SJSA1 (cell line): ENCODE measurements at places on chromosomes 2 and 18. TPM values are rescaled to one million over a fixed set of nuclear protein-coding genes. Genes with fewer than 3 reads are reported as not detected.
A peak's percentile ranks its signal among the peaks of the same experiment; 100 is the strongest.

DNA sequence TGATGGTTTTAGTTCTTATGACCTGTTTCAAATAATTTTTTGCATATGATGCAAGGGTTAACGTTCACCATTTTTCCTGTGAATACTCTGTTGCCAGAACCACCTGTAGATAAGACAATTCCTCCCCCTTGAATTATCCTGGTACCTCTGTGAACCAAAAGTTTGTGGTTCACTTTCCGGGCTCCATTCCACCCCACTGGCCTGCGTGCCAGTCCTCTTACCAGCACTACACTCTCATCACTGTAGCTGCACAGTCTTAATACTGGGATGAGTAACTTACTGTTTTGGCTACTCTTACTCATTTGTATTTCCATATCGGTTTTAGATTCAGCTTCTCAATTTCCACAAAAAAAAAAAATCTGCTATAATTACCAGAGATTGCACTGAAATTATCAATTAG lies 34.4 kb downstream of the AFG3L2 start:
- DNase-seq, result no peak
- no peak overlapping the region for H3K4me3 ChIP-seq
- peaks cover 75% of the 10 kb centered on the region for H3K36me3 ChIP-seq

Gene CLASP1
- total RNA-seq, result 22.8 and 28.2 TPM in 2 replicates

Gene CHAC2
- total RNA-seq, result 19.2 and 19.8 TPM in 2 replicates

DNA sequence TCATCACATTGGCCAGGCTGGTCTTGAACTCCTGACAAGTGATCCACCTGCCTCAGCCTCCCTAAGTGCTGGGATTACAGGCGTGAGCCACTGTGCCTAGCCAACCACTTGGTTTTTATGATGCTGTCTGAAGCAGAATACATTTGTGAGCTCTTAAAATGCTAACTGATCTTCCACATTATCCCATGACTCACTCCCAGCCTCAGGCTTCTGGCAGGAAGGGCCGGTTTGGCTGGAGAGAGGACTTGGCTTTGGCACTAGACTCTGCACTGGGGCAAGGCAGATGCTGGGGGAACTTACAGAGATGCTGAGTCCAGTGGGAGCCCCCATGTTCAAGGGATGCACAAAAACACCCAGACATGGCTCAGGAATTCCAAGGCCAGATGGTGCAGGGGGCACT lies 40.5 kb upstream of the SH3BP4 start:
- no peak overlapping the region for H3K27ac ChIP-seq
- no peaks in the 10 kb centered on the region for H3K36me3 ChIP-seq
- no peak for DNase-seq
- no peaks in the 10 kb centered on the region for H3K27me3 ChIP-seq

- no peaks in the 10 kb centered on the region for H3K4me1 ChIP-seq
- no peak overlapping the region for H3K27ac ChIP-seq
- H3K27me3 ChIP-seq, result peaks cover 28% of the 10 kb centered on the region
- DNase-seq, result no peak
- no peaks in the 10 kb centered on the region for H3K36me3 ChIP-seq
Measured at GRCh38 chr18:59208602-59209125, 11.3 kb upstream of the GRP start.

DNA sequence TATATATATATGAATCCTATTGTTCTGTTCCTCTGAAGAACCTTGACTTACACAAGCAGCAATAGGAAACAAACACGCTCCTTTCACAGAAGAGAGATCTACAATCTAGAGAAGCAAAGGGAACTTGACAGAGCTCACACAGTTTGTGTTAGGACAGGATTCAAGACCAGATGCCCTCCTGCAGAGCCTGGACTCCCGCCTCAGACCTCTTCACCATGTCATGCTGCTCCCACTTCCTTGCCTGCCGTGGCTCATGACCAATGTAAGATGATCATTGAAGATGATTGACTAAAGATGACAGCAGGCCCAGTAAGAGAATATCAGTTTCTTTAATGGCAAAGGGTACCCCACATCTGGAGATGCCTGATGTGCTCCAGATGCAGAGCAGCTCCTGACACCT lies 111.2 kb upstream of the AGAP1 start:
- no peaks in the 10 kb centered on the region for H3K27me3 ChIP-seq
- no peaks in the 10 kb centered on the region for H3K4me1 ChIP-seq
- no peak for DNase-seq
- H3K27ac ChIP-seq, result no peak overlapping the region

GRCh38 chr18:2880473-2880872 lies 33.7 kb downstream of the EMILIN2 start:
- no peaks in the 10 kb centered on the region for H3K36me3 ChIP-seq
- H3K27ac ChIP-seq, result no peak overlapping the region
- no peaks in the 10 kb centered on the region for H3K27me3 ChIP-seq
- no peak for DNase-seq
- no peaks in the 10 kb centered on the region for H3K4me1 ChIP-seq

- peaks cover 22% of the 10 kb centered on the region for H3K4me1 ChIP-seq
- no peaks in the 10 kb centered on the region for H3K27me3 ChIP-seq
- H3K4me3 ChIP-seq, result no peak overlapping the region
- peak overlapping the region; percentile 52 for H3K27ac ChIP-seq
- H3K36me3 ChIP-seq, result no peaks in the 10 kb centered on the region
Measured at GRCh38 chr2:203782262-203782976, 76.0 kb downstream of the CD28 start.

Gene TBR1
- 0.03 TPM in 1 of 2 replicates, not detected in the other for total RNA-seq
